Stimulated activated CD4-positive, alpha-beta T cell treated with anti-CD3 and anti-CD28 coated beads, Interleukin-12 subunit alpha, Interleukin-12 subunit beta, amount 100 ng/mL, for 48 hours (primary cell): ENCODE measurements at places on chromosomes 12 and 14.

DNA sequence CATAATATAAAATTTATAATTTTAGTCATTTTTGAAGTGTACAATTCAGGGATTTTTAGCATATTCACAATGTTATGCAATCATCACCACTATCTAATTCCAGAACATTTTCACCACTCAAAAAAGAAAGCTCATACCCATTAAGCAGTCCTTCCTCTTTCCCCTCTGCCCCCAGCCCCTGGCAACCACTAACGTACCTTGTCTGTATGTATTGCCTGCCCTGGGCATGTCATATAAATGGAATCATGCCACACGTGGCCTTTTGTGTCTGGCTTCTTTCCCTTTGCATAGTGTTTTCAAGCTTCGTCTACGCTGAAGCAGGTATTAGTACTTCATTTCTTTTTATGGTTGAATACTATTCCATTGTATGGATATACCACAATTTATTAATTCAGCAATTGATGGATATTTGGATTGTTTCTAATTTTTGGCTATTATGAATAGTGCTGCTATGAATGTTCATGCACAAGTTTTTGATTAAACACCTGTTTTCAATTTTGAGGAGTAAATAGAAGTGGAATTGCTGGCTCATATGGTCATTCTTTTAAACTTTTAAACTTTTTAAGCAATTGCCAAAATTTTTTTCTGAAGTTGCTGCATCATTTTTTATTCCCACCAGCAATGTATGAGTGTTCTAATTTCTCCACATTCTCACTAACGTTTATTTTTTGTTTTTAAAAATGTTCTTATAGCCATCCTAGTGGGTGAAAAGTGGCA lies 1.6 kb upstream of the SSTR1 start:
- DNase-seq, result no peak

GRCh38 chr14:65170768-65171507 lies 68.6 kb upstream of the MAX start:
- peak; percentile 41 for DNase-seq

DNA sequence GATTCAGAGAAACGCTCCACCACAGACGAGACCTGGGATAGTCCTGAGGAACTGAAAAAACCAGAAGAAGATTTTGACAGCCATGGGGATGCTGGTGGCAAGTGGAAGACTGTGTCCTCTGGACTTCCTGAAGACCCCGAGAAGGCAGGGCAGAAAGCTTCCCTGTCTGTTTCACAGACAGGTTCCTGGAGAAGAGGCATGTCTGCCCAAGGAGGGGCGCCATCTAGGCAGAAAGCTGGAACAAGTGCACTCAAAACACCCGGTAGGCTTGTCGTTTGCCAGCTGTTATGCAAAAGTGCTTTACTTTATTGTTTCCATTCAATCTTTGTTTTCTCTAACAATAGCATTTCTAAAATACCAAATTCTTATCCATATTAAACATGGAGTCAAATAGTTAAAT lies 287.3 kb downstream of the NAV3 start:
- no peak for DNase-seq

DNA sequence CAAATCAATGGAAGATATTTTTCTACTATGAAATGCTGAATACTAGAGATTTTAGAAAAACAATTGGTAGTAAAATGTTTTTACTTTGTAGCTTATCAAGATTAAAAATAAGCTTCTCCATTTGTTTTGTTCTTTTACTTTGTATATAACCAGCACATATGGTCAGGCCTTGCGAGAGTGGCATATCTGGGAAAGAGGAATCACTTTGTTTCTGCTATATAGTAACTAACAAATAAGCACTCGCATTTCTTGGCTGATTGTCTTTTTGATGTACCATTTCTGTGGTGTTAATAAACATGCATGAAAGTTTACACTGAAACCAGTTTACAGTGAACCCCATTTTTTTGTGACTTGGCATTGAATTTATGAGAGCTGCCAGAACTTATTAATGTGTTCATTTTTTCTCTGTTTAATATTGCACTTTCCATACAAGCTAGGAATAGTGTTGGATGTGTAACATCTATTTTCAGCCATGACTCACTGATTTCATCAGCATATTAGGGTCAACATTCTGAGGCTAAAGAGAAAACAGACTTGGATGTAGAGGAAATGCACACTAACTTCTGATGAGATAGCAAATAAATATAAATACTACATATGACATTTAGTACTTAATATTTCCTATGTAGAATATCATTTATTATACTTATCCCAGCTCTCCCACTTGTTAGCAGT lies 635.5 kb downstream of the KCNH5 start:
- no peak for DNase-seq

- DNase-seq, result no peak
Observed at GRCh38 chr14:27886256-27886655, 880.3 kb upstream of the FOXG1 start.

GRCh38 chr14:38255673-38256532 lies at the start of gene CLEC14A:
Gene CLEC14A (minus strand): TSS chr14:38256093. CDS start chr14:38256022, 71 bp downstream.
- no peak for DNase-seq

GRCh38 chr14:72876005-72876709 lies 17.7 kb downstream of the DPF3 start:
- DNase-seq, result no peak
